ENCODE measurements at places on chromosomes 1 and 21. TPM values are rescaled to one million over a fixed set of nuclear protein-coding genes. Genes with fewer than 3 reads are reported as not detected.

The CR1L gene
- total RNA-seq: not detected

The EDN2 gene
- not detected for total RNA-seq

The DNAH14 gene
- 2.6 TPM for total RNA-seq

The ALX3 gene
- not detected for total RNA-seq

The RTCA gene
- total RNA-seq: 81.9 TPM

- DNase-seq: no peak
Observed at GRCh38 chr1:19936061-19936750, 12.8 kb upstream of the PLA2G2E start.

DNA sequence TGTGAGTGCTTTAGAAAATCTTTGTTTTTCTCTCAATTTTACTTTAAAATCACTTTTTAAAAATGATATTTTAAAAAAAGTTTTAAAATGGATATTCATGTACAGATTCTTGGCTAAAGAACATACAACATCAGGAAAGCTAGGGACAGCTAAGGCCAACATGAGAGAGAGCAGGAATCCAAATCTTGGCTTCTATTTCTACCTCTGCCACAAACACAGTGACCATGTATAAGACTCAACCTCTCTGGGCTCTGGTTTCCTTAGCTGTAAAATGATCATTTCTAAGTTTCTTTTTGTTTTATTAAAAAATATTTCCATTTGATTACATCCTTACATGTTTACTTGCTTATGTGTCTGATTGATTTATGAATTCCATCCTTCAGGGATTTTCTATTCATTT is 1.2 kb downstream of the VCAM1 start:
- no peak for DNase-seq

DNA sequence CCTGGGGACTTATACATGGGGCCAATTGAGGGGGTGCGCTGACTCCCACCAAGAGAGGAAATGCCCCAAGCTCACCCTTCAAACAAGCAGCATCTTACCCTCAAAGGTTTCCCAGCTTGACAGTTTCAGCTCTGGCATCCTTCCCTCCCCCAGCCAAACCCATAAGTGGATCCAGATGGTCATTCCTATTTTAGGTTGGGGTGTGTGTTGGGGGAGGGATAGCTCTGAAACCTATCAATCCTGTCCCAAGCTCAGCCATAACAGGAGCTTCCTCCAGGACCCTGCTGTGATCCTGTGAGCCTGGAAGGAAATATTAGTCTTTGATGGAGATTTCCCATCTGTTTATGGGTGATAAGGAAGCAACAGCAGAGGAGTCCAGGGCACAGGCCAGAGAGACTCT is 3.4 kb upstream of the TMEM222 start:
- no peak for DNase-seq

DNA sequence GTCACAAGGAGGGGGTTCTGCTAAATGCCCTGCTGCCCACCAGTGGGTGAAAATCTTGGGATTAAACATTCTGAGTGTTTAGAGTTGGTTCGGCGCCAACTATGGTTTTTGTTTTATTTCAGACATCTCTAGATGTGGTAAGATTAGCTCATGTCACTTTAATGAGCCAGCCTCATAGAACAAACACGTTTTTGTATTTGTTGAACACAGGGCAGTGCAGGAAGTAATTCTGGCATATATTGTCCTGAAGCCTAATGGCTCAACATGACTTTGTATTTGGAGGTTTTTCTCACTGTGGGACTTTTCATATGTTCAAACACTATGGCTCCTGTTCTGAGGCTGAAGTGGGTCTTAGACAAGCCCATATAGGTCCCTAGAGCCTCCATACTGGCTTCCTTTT is 107.8 kb downstream of the NGF start:
- DNase-seq: no peak

DNA sequence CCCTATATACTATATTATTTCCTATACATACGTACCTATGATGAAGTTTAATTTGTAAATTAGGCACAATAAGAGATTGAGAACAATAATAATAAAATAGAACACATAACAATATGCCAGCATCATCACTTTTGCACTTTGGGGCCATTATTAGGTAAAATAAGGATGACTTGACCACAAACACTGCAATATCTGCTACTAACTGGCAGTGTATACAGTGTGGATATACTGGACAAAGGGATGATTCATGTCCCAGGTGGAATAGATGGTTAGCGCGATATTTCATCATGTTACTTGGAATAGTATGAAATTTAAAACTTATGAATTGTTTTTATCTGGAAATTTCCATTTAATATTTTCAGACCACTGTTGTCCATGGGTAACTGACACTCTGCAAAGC is 35.4 kb upstream of the TXLNA start:
- DNase-seq: no peak

DNA sequence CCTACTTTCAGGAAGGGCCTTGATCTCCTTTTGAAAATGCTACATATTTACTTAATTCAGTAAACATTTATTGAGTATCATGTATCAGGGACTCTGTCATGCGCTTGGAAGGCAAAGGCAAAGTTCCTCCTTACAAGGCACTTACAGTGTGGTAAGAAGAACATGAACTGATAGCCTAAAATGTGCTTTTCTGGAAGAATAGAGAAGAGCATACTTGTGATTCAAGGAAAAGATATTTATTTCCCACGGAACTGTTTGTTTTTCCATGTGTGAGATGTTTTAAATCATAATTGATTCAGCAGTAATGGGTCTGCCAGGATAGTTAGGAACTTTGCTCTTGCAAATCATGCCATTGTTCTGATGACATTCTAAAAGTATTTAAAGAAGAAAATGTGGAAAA is 110.1 kb upstream of the ZNHIT6 start:
- DNase-seq: no peak

GRCh38 chr1:59526240-59526639 is 229.3 kb downstream of the FGGY start:
- no peak for DNase-seq

GRCh38 chr1:35702508-35702907 is 16.2 kb downstream of the C1orf216 start:
- no peak for DNase-seq

DNA sequence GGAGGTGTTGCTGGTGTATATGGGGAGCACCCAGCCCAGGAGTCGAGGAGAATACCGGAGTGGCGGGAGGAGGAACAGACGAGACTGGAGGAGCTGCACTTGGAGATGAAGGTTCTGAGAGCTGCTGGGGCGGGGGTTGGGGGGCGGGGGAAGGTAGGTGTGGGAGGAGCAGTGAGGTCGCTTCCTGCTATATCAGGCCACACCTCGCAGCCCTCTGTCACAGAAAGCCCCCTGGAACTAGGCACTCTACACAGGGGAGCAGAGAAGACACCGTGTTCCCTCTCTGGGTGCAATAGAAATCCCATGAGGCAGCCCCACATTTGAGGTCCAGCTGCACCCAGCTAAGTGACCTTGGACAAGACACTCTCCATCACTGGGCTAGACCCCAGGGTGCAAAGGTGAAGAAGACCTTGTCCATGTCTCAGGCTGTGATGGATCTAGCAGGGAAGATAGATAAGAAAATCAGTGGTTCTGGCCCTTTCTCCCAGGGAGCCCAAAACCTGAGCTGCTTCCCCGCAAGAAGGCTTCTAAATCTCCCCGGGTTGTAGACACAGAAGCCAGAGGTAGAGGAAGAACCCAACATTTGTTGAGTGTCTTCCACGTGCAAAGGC is 155.8 kb upstream of the EDN2 start:
- DNase-seq: peak; percentile 40

- DNase-seq: no peak
Observed at GRCh38 chr1:229114315-229114714, 156.6 kb upstream of the RAB4A start.

GRCh38 chr1:29749024-29749945 is 513.0 kb downstream of the PTPRU start:
- no peak for DNase-seq

- no peak for DNase-seq
Observed at GRCh38 chr1:226029093-226029496, 30.0 kb upstream of the SDE2 start.

GRCh38 chr1:174276087-174276486 is 116.8 kb downstream of the RABGAP1L start:
- DNase-seq: no peak

DNA sequence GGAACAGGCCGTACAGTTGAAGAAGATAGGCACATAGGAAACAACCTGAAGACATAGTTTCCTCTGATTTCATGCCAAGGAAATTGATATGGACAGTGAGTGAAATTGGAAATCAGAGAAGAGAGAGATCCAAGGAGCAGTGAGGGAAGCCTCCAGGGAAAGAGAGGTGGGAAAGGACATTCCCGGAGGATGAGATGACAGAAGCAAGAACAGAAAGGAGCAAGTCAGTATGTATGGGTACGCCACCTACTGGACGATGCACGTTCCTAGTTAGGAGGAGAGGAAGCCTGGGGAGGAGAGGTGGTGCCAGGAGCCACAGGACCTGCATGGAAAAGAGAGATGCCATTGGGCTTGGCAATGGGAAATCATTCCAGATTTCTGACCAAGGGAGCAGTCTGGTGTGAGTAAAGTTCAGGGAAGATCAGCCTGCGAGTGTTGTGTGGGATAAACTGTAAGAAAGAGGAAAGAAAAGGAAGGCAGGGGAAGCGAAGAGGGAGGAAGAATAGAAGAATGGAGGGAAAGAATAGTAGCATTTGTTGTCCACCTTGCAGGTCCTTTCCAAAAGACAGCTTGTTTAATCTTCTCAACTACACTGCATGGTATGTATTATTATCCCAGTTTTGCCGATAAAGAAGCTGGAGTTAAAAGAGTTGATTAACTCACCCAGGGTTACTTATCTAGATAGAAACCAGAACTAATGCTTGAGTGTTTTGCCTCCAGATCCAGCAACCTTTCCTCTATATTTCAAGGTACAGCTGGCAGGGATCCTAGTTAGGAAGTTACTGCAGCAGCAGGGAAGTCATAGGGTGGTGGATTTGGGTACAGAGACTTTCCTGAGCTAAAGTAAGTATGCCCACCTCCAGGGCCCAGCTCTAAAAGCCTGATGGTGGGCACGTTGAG is 27.4 kb downstream of the C1orf116 start:
- DNase-seq: peak; percentile 47

- peak; percentile 13 for DNase-seq
Observed at GRCh38 chr1:59730759-59731478, 83.8 kb upstream of the HOOK1 start.

DNA sequence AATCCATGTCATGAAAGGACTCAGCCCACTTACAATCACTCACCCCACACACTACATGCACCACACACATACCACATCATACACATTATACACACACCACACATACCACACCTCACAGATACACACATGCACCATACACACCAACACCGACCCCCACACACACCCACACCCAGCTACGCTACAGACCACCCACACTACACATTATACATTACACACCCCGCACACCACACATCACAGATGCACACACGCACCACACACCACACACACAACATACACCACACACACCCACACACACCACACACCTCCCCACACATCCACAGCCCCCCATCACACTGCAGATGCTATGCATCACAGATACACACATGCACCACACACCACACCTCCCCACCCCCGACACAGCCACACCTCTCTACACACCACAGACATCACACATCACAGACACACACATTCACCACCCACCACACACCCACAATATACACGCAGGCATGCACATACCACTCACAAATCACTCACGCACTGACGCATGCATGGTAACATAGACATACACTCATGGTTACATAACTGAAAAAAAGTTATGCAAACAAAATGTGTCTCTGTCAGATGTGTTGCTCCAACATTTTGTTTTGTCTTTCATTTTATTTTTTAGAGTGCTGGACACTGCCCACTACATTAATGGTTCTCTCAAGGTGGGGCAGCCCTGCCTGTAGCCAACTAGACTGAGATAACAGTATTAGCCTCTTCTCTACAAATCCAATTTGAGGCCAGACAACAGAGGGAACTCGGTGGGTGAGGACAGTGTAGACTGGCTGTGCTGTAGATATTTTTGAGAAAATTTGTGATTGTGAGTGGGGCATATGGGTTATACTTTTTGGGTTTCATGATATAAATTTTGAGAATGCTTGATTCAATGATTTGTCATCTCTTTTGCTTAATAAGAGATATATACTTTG is 15.2 kb upstream of the PGBD2 start:
- DNase-seq: no peak

- DNase-seq: no peak
Observed at GRCh38 chr1:194537521-194537920, 1351.1 kb upstream of the B3GALT2 start.

GRCh38 chr1:242828199-242828598 is 303.7 kb upstream of the PLD5 start:
- DNase-seq: no peak

DNA sequence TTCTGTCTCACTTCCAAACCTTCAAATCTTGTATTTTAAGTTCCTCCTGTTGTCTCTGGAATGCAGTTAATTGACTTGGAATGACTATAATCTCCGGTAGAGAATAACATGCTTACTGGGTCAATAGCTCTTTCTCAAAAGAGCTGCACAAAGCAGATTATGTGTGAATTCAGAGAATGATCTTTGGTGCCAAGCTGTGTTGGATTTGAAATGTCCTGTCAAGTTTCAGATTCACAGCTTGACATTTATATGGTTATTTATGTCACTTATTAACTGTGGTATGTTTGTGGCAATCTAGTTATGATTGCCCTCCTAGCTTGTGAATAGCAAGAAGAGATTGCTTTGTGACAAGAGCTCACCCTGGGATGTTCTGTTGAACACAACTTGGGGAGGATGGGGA is 128.3 kb upstream of the KCNE2 start:
- no peak for DNase-seq

DNA sequence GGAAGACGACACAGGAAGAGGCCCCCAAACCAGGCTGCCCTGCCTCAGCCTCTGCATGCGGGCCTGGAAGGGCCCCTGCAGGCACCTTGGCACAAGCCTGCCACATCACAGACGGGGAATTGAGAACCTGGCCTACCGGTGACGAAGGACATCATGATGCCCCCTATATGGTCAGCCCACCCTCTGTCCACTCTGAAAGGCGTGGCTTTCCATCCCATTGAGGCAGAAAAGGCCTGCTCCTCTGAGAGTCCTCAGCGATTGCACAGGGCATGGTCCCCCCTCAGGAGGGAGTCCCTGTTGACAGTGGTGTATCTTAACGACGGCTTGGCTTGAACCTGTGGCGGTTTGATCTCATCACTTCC is 11.4 kb downstream of the KRTAP10-1 start:
- DNase-seq: no peak

DNA sequence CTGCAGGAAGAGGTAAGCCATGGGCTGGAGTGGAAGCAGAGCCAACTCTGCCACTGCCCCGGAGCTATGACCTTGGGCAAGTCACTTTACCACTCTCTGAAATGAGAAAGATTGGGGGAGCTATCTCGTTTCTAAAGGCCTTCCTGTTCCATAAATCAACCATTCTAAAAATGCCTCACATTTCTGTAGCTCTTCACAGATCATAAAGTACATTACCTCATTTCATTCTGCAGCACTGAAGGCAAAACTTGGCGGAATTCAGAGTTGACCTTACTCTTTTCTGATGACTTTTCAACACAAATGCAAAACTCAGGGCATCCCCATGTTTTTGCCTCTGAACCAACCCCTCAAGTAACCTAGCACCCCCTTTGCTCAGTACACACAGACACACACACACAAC is 404.0 kb upstream of the NFIA start:
- no peak for DNase-seq
